ENCODE measurements at places on chromosomes 1 and 21. TPM values are rescaled to one million over a fixed set of nuclear protein-coding genes. Genes with fewer than 3 reads are reported as not detected.

DNA sequence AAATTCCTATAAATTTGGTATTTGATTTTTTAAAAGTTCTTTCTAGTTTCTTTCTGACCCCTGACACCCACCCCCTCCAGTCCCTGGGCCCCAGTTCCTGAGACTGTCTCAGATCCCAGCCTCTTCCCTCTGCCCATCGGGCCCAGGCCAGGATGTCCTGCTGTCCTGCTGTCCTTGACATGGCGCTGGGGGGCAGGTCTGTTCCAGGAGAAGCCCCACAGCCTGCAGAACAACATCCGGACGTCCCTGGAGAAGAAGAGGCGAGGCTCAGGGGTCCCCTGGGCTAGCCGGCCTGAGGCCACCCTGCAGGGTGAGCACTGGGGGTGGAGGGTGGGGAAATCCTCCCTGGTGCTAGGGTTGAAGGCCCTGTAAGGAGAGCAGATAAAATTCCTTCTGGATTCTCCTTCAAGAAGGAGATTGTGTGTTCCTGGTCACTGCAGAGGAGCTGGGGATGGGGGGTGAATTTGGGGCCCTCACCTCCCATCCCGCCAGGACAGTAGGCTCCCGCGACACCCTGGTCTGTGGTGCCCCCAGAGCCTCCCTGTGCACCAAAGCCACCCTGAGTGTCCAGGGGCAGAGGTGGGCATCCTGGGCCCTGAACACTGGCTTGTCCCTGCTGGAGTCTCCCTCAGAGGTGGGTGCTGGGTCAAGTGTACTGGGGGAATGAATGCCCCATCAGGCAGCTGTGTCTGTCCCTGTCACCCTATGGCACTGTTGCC is 45.0 kb downstream of the DISP3 start:
- DNase-seq, result peak; percentile 18

The PTPN7 gene
- total RNA-seq, result 8.4 TPM

- DNase-seq, result no peak
These were observed 4.8 kb downstream of the RAP1A start for GRCh38 chr1:111624382-111624781.

The FAM72D gene
- not detected for total RNA-seq

GRCh38 chr1:20626524-20626923 is 6.7 kb upstream of the PINK1 start:
- DNase-seq, result no peak

DNA sequence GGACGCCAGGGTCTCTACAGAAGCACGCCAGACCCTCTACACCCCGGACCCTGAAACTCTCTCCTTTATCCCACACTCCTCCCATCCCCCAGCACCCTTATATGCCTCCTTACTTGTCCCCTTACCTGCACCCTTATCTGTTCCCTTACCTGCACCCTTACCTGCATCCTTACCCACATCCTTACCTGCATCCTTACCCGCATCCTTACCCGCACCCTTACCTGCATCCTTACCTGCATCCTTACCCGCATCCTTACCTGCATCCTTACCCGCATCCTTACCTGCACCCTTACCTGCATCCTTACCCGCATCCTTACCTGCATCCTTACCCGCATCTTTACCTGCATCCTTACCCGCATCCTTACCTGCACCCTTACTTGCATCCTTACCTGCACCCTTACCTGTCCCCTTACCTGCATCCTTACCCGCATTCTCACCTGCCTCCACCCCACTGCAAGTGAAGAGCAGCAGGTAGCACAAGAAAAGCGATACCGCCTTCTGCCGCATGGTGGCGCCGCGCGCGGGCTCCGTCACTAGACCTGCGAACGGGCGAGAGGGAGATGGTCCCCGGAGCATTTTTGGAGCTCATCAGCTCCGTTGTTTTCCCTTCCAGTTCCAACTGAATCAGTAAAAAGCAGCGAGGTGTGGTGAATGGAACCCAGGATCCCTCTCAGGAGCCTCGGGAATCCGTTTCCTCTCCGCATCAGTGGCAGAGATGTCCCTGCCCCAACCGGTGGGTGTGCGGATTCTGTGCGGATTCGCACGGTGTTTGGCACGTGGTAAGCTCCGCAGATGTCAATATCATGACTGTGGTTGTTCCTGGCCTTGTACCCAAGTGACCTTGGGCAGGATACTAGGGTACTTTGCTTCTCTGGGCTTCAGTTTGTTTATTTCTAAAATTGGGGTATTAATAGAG is 2.9 kb downstream of the IFI6 start:
- peak; percentile 98 for DNase-seq

DNA sequence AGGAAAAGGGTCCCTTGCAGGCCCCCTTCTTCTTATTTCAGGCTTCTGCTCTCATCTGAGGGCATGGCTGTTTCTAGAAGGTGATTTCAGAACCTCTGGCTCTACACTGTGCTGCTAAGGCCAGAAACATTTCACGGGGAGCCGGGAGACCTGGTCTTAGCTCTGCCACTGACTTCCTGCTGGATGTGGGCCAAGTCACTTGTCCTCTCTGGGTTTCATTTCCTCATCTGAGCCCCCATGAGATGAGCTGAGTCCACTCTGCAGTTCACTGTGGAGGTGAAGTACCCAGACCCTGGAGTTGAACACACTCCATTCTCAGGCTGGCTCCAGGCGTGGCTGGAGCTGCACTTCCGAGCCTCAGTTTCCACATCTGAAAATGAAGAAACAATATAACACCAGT is 2.1 kb downstream of the PADI1 start:
- DNase-seq, result peak; percentile 75

GRCh38 chr1:60619581-60619980 is 462.8 kb upstream of the NFIA start:
- no peak for DNase-seq

The HJV gene
- total RNA-seq, result not detected
